ENCODE measurements at places on chromosomes 6 and 20.
A peak's percentile ranks its signal among the peaks of the same experiment; 100 is the strongest.

- H3K4me1 ChIP-seq, result no peaks in the 10 kb centered on the region
- H3K36me3 ChIP-seq, result peaks cover 38% of the 10 kb centered on the region
- no peak overlapping the region for H3K27ac ChIP-seq
- H3K4me3 ChIP-seq, result no peak overlapping the region
Observed at GRCh38 chr6:169782966-169783365, 31.5 kb downstream of the ERMARD start.

DNA sequence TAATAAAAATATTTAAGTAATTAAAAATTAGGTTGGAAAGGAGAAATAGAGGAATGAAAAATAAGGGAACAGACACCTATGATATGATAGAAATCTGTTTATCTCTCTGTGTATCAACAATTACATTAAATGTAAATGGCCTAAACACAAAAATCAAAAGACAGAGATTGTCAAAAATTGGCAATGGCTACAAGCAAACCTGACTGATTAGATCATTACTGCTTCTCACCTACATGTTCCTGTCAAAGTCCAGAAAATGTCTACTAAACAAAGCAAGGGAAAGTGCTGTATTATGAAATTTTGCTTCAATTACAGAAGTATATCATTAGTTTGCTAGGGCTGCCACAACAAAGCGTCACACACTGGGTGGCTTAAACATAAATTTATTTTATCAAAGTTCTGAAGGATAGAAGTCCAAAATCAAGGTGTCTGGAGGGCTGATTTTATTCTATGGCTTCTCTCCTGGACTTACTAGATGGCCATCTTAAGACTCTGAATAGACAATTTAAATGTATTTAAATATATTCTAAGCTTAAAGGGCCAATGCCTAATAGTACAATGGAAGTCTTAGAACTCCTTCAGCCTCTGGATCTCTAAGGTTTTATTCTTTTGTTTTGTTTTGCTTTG lies 6.3 kb downstream of the ME1 start:
- H3K4me1 ChIP-seq, result peaks cover 12% of the 10 kb centered on the region
- H3K4me3 ChIP-seq, result no peak overlapping the region
- H3K27ac ChIP-seq, result no peak overlapping the region
- DNase-seq, result no peak
- H3K36me3 ChIP-seq, result peaks cover 17% of the 10 kb centered on the region

DNA sequence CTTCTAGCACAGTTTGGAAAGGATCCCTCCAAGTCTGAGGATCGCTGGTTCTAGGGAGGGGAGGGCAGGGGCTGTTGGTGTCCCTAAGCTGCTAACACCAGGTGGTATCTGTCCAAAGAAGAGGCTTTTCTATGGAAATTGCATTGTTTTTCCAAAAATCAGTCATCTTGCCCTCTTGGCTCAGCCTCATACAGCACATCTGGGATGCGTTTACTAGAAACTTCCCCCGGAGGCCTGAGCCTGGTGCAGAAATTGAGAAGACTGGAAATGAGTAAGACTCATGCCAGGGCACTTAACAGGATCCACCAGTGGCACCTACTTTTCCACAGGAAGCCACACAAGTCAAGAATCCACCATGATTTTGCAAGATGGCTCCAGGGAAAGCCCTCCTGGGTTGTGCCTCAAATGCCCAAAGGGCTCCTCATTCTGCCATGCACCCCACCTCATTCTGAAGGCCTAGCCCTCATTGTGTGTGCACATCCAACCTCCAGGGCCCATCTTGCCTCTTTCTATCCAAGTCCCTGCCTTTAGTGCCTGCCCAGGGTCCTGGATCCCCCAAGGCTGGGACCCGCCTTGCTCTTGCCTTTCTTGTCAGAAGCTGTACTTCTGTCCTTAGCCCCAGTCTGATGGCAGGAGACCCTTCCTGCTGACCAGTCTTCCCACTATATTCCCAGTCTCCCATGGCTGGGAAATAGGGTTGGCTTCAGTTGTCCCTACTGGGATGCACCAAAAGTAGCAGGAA lies 97.6 kb downstream of the MRPL14 start:
- H3K27me3 ChIP-seq, result peaks cover 24% of the 10 kb centered on the region
- no peak overlapping the region for H3K27ac ChIP-seq
- DNase-seq, result no peak
- no peak overlapping the region for H3K4me3 ChIP-seq

DNA sequence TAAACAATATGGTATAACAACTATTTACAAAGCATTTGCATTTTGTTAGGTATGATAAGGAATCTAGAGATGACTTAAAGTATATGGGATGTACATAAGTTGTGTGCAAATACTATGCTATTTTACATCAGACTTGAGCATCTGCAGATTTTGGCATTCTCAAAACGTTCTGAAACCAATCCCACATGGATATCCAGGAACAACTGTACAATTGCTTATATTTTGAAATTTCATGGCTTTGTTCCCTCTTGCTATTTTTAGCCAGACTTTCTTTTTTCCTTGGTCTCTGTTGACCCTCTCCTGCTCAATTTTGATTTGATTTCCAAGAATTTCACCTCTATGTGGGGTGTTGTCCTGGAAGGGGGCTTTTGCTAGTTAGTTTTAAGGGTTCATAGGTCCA lies 32.9 kb upstream of the UST start:
- H3K27me3 ChIP-seq, result peaks cover 3% of the 10 kb centered on the region
- no peak overlapping the region for H3K27ac ChIP-seq

DNA sequence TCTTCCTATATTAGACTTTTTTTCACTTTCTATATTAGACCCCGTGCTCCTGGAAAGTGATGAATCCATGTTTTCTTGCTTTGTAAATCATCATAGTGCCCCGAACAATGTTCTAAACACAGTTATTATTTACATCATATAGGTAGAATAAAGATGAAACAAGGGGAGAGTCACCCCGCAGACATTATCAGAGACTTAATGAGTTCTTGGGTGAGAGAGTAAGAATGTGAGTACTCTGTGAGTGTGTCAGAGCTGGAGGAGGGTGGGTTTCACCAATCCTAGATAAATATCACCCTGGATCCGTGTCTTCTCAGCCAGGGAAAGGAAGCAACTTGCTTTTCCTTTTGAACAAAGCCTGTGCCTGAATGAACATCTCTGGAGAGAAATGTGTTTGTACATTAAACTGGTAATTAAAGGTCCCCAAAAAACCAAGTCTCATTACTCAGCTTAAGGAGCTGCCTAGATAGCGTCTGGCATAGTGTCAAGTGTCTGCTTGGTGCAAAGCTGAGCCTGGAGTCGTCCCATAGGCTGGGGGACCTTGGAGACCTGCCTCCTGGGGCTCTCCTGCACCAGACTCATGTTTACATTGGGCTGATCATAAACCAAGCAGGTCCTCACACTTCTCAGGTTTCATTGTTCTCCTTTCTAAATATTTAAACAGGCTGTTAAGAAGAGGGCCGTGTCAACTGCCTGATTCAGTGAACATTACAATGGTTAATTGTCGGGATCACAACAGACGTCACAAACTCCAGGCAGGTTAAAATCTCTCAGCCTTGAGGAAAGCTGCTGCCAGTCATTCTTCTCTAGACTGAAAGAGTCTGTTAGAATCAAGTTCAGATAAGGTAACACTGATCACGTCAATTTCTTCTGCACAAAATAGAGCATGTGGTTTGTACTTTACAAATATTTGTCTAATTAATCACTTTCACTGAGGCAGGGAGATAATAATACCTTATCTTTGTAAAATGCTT lies 179.7 kb upstream of the MYLIP start:
- H3K4me1 ChIP-seq, result peaks cover 39% of the 10 kb centered on the region
- no peaks in the 10 kb centered on the region for H3K36me3 ChIP-seq
- H3K27me3 ChIP-seq, result peaks cover 19% of the 10 kb centered on the region
- peak overlapping the region; percentile 75 for H3K27ac ChIP-seq
- H3K4me3 ChIP-seq, result no peak overlapping the region

GRCh38 chr6:100346203-100346602 lies 118.5 kb downstream of the SIM1 start:
- no peak for DNase-seq
- H3K27ac ChIP-seq, result peak overlapping the region; percentile 90
- no peaks in the 10 kb centered on the region for H3K27me3 ChIP-seq
- peaks cover 26% of the 10 kb centered on the region for H3K4me1 ChIP-seq

DNA sequence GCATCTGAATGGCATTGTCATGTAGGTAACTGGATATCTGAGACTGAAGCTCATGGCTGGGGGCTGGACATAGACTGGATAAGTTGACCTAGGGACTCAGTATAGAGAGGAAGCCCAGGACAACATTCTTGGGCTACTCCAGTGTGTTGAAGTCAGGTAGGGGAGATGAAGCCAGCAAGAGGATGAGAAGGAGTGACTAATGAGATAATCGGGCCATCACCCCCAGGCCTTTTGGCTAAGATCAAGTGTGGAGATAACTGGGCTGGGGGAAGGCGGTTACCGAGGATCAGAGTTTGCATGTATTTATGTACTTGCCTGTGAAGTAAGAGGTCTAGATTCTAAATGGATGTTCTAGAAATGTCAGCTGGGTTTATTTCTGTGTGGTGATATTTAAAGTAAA lies 73.4 kb downstream of the ELOVL2 start:
- peaks cover 15% of the 10 kb centered on the region for H3K36me3 ChIP-seq
- no peaks in the 10 kb centered on the region for H3K27me3 ChIP-seq
- DNase-seq, result no peak
- H3K4me1 ChIP-seq, result no peaks in the 10 kb centered on the region

DNA sequence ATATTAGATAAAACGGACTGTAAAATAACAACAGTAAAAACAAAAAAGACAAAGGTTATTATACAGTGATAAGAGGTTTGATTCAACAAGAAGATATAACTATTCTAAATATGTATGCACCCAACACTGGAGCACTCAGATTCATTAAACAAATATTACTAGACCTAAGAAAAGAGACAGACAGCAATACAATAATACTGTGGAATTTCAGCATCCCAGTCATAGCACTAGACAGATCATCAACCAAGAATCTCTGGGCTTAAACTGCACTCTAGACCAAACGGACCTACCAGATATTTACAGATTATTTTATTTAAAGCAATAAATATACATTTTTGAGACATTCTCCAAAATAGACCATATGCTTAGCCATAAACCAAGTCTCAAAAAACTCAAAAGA lies 263.8 kb downstream of the C6orf118 start:
- no peak for DNase-seq
- peaks cover 4% of the 10 kb centered on the region for H3K36me3 ChIP-seq
- H3K27me3 ChIP-seq, result no peaks in the 10 kb centered on the region
- no peak overlapping the region for H3K4me3 ChIP-seq
- H3K27ac ChIP-seq, result no peak overlapping the region
- H3K4me1 ChIP-seq, result no peaks in the 10 kb centered on the region

All from progenitor cell of endocrine pancreas (in vitro differentiated cells).